ENCODE measurements at places on chromosomes 16 and 17. TPM values are rescaled to one million over a fixed set of nuclear protein-coding genes. Genes with fewer than 3 reads are reported as not detected.

GRCh38 chr16:65375651-65376050 is 253.8 kb upstream of the CDH11 start:
- H3K27me3 ChIP-seq: no peaks in the 10 kb centered on the region
- no peaks in the 10 kb centered on the region for H3K4me1 ChIP-seq
- H3K4me3 ChIP-seq: no peak overlapping the region
- no peak for DNase-seq
- H3K27ac ChIP-seq: no peak overlapping the region

DNA sequence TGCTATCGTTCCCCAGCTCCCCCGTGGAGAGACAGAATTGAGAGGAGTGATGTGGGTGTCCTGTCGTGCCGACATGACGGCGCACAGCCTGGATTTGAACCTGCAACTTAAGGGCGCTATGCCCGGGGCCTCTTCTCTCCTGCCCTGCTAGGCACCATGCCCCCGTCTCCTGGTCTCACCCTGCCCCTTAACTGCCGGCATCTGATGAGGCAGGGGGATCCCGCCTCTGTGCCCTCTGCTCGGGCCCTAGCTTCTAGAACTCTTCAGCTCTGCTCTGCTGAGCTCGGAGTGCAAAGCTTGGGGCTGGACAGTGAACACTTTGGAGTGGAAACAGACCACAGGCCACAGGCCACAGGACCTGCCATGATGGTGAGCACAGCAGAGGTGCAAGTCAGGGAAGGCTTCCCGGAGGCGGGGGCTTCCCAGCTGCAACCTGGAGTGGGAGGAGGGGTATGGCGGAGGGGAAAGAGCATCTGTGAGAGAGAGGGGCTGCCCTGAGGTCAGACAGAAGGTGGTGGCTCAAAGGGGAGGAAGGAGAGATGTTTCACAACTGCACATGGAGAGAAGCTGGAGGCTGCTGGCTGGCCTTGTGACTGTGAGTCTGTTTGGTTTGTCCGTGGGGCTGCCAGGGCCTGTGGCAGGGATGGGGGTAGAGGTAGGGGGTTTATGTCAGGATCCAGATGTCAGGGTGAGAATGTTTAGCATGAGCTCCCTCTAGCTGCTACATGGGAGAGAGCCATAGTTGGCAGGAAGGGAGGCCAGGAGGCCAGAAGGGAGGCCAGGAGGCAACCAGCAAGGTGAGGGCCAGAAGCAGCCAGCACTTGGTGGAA is 107.8 kb downstream of the CRLF3 start:
- H3K36me3 ChIP-seq: no peaks in the 10 kb centered on the region
- H3K27me3 ChIP-seq: peaks cover 6% of the 10 kb centered on the region
- H3K4me1 ChIP-seq: peaks cover 13% of the 10 kb centered on the region
- peak overlapping the region; percentile 40 for H3K27ac ChIP-seq

- no peaks in the 10 kb centered on the region for H3K4me1 ChIP-seq
- no peak overlapping the region for H3K4me3 ChIP-seq
- no peaks in the 10 kb centered on the region for H3K36me3 ChIP-seq
- peaks cover 1% of the 10 kb centered on the region for H3K27me3 ChIP-seq
- H3K27ac ChIP-seq: no peak overlapping the region
Observed at GRCh38 chr17:19546289-19547065, 12.8 kb downstream of the SLC47A1 start.

- no peak for DNase-seq
- H3K4me3 ChIP-seq: no peak overlapping the region
- H3K36me3 ChIP-seq: peaks cover 14% of the 10 kb centered on the region
- peaks cover 66% of the 10 kb centered on the region for H3K4me1 ChIP-seq
- H3K27ac ChIP-seq: peak overlapping the region; percentile 36
- H3K27me3 ChIP-seq: no peaks in the 10 kb centered on the region
Observed at GRCh38 chr17:66373079-66373478, 70.7 kb downstream of the PRKCA start.

GRCh38 chr16:17578981-17579874 is 108.5 kb upstream of the XYLT1 start:
- H3K4me1 ChIP-seq: peaks cover 6% of the 10 kb centered on the region
- no peaks in the 10 kb centered on the region for H3K36me3 ChIP-seq
- H3K4me3 ChIP-seq: no peak overlapping the region
- DNase-seq: peak; percentile 43
- H3K27me3 ChIP-seq: peaks cover 13% of the 10 kb centered on the region
- no peak overlapping the region for H3K27ac ChIP-seq

SKAP1 gene
- 48.7 TPM for total RNA-seq

SPN gene
- 191 TPM for total RNA-seq

PRSS53 gene
- total RNA-seq: 3.1 TPM

SULT1A4 gene
- 2.7 TPM for total RNA-seq

GSDMA gene
- 0.73 TPM for total RNA-seq

CCL14 gene
- total RNA-seq: not detected

DNASE1L2 gene
- total RNA-seq: 2.2 TPM

CALB2 gene
- not detected for total RNA-seq

Data from activated T-helper 1 cell treated with anti-CD3 and anti-CD28 coated beads, Interleukin-12 subunit alpha, Interleukin-12 subunit beta, Interleukin-2, Interleukin-4 antibody, amounts not matched to agents 30 ng/mL and 10 ng/mL and 1 ng/mL, durations not matched to agents 14 hours and 24 hours and 36 hours (primary cell).